Adrenal gland (tissue), 19 donors: ENCODE measurements at places on chromosomes 1 and 21. TPM values are rescaled to one million over a fixed set of nuclear protein-coding genes. Genes with fewer than 3 reads are reported as not detected.
A peak's percentile ranks its signal among the peaks of the same experiment; 100 is the strongest.

ACBD6 gene
- 32.1 TPM for total RNA-seq

SV2A gene
- total RNA-seq: 20.9 TPM

DNA sequence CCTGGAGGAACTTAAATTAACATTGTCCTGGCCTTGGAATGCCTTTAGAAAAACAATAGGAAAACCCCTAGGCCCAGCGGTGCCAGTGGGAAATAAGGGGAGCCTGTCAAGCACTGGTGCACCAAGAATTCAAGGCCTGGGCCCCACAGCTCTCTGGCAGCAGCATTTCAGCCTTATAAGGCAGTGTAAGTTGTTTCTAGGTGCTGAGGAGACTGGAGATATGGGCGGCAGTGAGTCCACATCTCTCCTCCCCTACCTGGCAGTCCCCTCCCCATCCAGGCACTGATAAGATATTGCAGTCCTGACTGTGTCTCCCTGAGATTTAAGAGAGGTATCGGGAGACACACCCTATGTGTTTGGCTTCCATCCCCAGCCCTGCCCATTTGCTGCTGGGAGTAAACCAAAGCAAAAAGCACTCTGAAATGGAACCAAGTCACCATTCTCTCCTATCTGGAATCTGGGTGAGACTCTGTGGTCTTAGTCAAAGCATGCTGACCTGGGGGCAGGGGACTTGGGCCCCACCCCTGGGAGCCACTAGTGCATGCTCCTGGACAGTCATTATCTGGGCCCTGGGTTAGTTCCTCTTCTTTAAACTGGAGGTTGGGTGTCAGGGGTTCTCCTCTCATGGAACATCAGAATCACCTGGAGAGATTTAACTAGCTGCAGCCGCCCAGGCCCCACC is 30.5 kb downstream of the DEGS1 start:
- no peak overlapping the region for H3K4me3 ChIP-seq
- H3K36me3 ChIP-seq: no peaks in the 10 kb centered on the region
- no peak for DNase-seq
- H3K27me3 ChIP-seq: no peaks in the 10 kb centered on the region

DNA sequence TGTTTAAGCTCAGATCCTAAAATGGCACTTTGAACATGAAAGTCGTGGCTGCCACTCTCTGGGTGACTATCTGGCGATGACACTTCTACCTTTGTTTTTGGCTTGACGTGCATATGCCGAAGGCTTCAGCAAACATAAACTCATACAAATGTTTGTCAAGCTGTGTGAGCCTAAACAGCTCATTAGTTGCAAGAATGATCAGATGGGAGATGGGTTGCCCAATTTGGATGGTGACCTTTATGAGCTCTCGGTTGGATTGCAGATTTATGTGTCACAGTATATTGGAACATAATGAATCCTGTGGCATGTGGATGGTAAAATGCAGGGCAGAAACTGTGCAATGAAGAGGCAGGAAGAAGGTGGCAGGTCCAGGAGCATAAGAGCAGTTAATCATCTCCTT is 229.3 kb downstream of the DISC1 start:
- DNase-seq: no peak
- no peaks in the 10 kb centered on the region for H3K36me3 ChIP-seq
- peaks cover 6% of the 10 kb centered on the region for H3K4me1 ChIP-seq
- no peak overlapping the region for H3K27ac ChIP-seq

- no peaks in the 10 kb centered on the region for H3K36me3 ChIP-seq
- no peak for DNase-seq
- H3K27ac ChIP-seq: no peak overlapping the region
- no peaks in the 10 kb centered on the region for H3K27me3 ChIP-seq
- H3K4me1 ChIP-seq: no peaks in the 10 kb centered on the region
- no peak overlapping the region for H3K4me3 ChIP-seq
Observed at GRCh38 chr1:186745531-186746146, 65.4 kb upstream of the PTGS2 start.

GRCh38 chr1:10489291-10490055 is 14.7 kb downstream of the PEX14 start:
- no peaks in the 10 kb centered on the region for H3K36me3 ChIP-seq
- no peak for DNase-seq
- no peaks in the 10 kb centered on the region for H3K27me3 ChIP-seq
- H3K4me3 ChIP-seq: no peak overlapping the region
- H3K27ac ChIP-seq: no peak overlapping the region
- H3K4me1 ChIP-seq: peaks cover 9% of the 10 kb centered on the region

DNA sequence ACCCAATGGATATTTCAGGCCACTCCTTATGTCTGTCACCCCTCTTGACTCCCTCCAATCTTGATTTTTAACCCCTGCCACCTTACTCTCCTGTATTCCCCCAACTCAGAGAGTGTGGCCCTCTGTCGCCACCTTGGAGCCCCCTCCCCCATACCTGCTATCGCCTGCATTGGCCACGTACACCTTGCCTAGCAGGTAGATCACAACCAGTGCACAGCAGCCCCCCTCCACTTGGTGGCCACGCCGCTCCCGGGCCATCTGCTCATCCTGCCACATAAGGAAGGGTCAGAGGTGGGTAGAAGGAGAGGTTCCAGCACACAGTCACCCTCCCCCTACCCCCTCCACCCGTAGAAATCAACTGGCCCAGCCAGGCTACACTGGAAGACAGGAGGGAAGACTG is 2.9 kb downstream of the PPM1J start:
- no peak for DNase-seq
- no peak overlapping the region for H3K27ac ChIP-seq
- no peaks in the 10 kb centered on the region for H3K27me3 ChIP-seq
- no peaks in the 10 kb centered on the region for H3K36me3 ChIP-seq

- no peaks in the 10 kb centered on the region for H3K27me3 ChIP-seq
- no peaks in the 10 kb centered on the region for H3K36me3 ChIP-seq
- no peak overlapping the region for H3K27ac ChIP-seq
- H3K4me3 ChIP-seq: no peak overlapping the region
- H3K4me1 ChIP-seq: no peaks in the 10 kb centered on the region
Observed at GRCh38 chr21:39650306-39650705, 37.6 kb downstream of the B3GALT5 start.

GRCh38 chr1:204074274-204075138 is 1.6 kb downstream of the SOX13 start:
- peak; percentile 78 for DNase-seq
- H3K27me3 ChIP-seq: no peaks in the 10 kb centered on the region
- H3K4me3 ChIP-seq: peak overlapping the region; percentile 80
- no peaks in the 10 kb centered on the region for H3K36me3 ChIP-seq
- H3K4me1 ChIP-seq: peaks cover 44% of the 10 kb centered on the region

DNA sequence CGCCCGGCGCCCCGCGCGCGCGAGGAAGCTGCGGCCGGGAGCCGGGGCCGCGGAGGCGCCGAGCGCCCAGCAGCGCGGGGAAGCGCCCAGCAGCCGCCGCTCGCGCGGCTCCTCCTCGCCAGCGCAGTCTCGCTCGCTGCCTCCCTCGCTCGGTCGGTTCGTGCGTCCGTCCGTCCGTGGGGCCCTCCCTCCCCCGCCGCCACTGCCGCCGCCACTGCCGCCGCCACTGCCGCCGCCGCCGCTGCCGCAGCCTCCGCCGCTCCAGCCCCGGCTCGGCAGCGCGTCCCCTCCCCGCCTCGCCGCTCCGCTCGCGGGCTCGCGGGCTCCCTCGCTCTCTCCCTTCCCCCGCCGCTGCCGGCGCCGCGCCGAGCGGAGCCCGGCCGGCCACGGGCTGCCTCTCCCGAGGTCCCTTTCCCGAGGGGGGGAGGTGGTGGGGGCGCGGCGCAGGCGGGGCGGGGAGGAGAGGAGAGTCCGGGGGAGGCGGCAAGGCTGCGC is at the start of gene KCND3:
Gene KCND3 (minus strand): TSS at position 138 of the 495 bp plus-strand sequence.
- peaks cover 23% of the 10 kb centered on the region for H3K4me1 ChIP-seq
- no peaks in the 10 kb centered on the region for H3K36me3 ChIP-seq
- peaks cover 4% of the 10 kb centered on the region for H3K27me3 ChIP-seq
- H3K27ac ChIP-seq: peak within 1 kb of the TSS; percentile 62
- H3K4me3 ChIP-seq: no peak within 1 kb of the TSS

DNA sequence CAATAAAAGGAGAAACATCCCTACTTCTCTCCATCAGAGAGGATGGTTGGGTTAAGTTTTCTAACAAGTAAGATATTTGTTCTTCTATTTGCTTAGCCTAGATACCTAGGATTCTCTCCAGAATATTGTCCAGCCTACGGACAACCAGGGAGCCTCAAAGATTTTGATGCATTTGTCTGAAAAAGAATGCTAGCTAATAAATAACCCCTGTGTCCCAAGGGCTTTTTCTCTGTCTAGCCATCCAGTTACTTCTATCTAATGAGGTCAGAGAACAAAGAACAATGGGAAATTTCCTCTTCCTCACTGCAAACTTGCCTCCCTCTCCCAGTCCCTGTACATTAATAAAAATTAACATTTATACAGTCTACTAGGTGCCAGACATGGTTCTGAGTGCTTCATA is 810 bp downstream of the RGS5 start:
- H3K4me3 ChIP-seq: no peak overlapping the region
- H3K36me3 ChIP-seq: no peaks in the 10 kb centered on the region
- H3K4me1 ChIP-seq: no peaks in the 10 kb centered on the region
- H3K27ac ChIP-seq: no peak overlapping the region
- no peak for DNase-seq
- H3K27me3 ChIP-seq: no peaks in the 10 kb centered on the region

DNA sequence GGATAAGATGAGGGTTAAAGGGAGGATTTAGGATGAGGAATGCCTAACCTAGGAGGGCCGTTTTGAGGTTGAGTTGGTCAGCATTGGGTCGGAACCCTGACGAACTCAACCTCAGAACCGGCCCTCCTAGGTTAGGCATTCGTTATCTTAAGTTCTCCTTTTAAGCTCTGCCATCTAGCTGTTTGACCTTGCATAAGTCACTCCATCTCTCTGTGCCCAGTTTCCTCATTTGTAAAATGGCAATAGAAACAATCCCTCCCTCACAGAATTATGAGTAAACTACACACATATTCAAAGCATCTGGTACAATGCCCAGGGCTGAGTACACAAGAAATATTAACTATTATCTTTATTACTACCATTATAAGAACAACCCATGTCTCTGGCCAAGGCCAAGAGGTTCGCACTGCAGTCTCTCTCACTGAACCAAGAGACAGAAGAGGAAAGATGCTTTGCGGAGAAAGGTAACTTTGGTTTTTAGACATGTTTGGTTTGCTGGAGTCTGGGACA is 4.8 kb downstream of the ABCB10 start:
- H3K36me3 ChIP-seq: peaks cover 5% of the 10 kb centered on the region
- H3K4me3 ChIP-seq: no peak overlapping the region
- peak; percentile 21 for DNase-seq
- no peak overlapping the region for H3K27ac ChIP-seq
- no peaks in the 10 kb centered on the region for H3K27me3 ChIP-seq

- no peaks in the 10 kb centered on the region for H3K27me3 ChIP-seq
- DNase-seq: no peak
- peaks cover 10% of the 10 kb centered on the region for H3K4me1 ChIP-seq
Observed at GRCh38 chr1:89616844-89617627, 15.9 kb upstream of the LRRC8C start.
